Activated T-cell treated with anti-CD3 and anti-CD28 coated beads, Interleukin-2, amount 50 U/mL, for 24 hours (primary cell): ENCODE measurements at places on chromosomes 5 and 9.

GRCh38 chr9:81113453-81114124 lies 575.8 kb downstream of the TLE1 start:
- no peak for DNase-seq

DNA sequence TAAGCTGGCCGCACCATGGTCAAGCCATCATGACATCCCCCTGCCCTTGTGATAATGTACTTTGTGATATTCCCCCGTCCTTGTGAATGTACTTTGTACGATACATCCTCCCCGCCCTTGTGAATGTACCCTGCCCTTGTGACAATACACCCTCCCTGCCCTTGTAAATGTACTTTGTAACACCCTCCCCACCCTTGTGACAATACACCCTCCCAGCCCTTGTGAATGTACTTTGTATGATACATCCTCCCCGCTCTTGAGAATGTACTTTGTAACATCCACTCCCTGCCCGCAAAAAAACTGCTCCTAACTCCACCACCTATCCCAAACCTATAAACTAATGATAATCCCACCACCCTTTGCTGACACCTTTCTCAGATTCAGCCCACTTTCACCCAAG lies 313.8 kb downstream of the CTNND2 start:
- no peak for DNase-seq

GRCh38 chr9:77991191-77991590 lies 40.4 kb downstream of the GNAQ start:
- no peak for DNase-seq

DNA sequence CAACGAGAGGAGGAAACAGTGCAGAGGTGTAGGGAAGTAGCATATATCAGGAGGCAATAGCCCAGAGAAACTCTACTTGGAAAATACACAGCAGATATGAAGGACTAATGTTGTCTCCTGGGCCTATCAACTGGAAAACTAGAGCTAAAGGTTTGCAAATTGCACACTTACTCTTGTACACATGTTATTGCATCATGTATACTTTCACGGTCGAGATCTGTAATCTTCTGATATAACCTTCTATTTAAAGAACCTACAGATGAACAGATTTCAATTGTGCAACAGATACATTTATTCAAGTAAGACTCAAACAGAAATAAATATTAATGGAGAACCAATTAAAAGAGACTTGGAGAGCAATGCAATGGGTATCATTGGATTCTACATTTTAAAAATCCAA lies 256.3 kb upstream of the TMEM161B start:
- no peak for DNase-seq

DNA sequence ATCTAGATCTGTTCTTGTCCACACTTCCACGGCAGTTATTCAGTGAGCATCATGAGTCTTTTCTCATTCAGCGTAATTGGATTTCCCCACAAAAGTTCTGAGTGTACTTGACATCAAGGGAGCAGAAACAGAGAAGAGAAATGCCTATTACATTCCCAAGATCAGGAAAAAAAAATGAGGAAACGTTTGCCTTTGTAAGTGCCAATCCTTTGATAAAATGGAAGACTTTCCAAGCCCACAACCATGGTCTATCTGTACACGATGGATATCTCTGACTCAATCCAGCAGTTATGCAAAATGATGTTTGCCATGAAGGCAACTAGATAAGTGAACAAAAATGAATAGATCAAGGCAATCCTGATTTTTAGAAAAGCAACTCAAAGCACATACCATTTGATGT lies 235.9 kb downstream of the DOCK8 start:
- no peak for DNase-seq

DNA sequence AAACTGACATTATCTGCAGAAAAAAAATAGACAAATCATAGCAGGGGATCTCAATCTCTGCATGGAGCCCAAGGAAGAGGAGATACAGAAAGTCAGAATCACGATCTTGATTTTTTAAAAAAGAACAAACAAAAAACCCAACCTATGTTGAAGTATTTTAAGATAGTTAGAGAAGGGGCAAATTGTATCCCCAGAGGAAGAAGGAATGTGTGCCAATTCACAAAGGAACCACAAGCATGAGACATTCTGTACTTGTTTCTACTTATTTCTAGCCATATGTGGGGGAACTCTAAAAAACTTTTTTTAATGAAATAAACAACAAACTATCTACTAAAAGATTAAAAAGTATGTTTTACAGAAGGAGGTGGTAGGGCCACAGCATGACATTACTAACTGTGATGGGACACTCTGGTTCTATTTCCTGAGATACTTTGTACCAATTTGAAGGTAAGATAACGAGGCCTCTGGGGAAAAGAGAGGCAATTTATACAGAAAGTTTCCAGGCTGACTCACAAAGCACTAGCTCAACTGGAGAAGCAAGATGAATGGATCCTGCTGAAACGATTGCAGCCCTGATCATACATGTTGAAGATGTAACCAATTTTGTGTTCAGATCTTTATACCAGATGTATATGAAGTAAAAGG lies 22.5 kb downstream of the RANBP3L start:
- DNase-seq = no peak

- DNase-seq = peak; percentile 23
Observed at GRCh38 chr5:56072863-56073766, 78.4 kb upstream of the IL6ST start.

GRCh38 chr5:172952034-172952511 lies 7.2 kb upstream of the RPL26L1 start:
- DNase-seq = no peak

DNA sequence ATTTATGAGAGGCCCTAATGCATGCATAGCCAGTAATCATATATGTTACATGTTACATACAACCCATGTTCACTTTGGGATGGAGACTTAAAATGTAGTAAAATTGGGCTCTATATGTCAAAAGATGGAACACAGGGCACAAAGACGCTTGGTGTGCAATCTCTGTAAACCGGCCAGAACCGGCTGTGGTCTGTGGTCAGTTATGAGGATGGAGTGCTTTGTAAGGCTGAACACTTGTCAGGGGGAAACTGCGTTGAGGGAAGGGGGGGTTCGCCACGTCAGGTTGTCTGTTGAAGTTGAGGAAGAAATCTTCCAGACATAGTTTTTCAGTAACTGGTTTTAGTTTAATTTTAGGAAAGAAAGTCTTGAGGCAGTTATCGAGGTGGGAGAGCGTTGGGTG lies 2.7 kb upstream of the CKMT2 start:
- DNase-seq = no peak

GRCh38 chr9:94065535-94065961 lies 18.7 kb upstream of the PTPDC1 start:
- DNase-seq = peak; percentile 70

DNA sequence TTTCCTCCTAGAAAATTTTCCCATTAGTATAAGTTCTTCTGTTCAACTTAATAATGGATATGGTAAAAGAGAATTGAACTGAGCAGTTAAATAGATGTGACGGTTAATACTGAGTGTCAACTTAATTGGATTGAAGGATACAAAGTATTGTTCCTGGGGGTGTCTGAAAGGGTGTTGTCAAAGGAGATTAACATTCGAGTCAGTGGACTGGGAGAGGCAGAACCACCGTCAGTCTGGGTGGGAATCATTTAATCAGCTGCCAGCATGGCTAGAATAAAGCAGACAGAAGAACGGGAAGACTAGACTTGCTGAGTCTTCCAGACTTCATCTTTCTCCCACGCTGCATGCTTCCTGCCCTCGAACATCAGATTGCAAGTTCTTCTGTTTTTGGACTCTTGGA lies 689.6 kb upstream of the CDH10 start:
- DNase-seq = no peak

- DNase-seq = no peak
Observed at GRCh38 chr5:150339165-150339564, 18.3 kb upstream of the TCOF1 start.

GRCh38 chr9:128250839-128251731 lies 24.7 kb downstream of the GOLGA2 start:
- peak; percentile 44 for DNase-seq

DNA sequence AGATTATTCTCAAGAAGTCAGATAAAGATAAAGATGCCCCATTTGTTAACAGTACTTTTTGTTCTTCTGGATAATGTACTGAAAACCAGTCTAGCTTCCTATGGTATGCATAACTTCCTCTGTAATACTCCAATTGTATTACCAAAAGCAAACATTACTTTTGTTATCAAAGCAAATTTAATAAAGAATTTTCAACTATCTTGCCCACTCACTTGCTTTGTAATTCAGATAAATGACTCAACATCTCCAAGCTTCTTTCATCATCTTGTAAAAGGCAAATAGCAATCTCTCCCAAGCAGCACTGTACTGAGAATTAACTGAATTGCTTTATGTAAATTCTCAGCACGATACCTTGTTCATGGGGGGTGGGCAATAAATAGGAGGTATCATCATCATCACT lies 98.3 kb downstream of the NFIB start:
- no peak for DNase-seq

- no peak for DNase-seq
Observed at GRCh38 chr9:98906273-98907040, 37.2 kb upstream of the COL15A1 start.

GRCh38 chr5:68239487-68239886 lies 23.9 kb downstream of the PIK3R1 start:
- peak; percentile 80 for DNase-seq

GRCh38 chr5:157549283-157549629 lies 26.3 kb downstream of the ADAM19 start:
- DNase-seq = no peak

- no peak for DNase-seq
Observed at GRCh38 chr5:7794311-7794710, 56.6 kb downstream of the CFAP90 start.

- DNase-seq = no peak
Observed at GRCh38 chr9:116587919-116588318, 99.2 kb upstream of the TRIM32 start.

DNA sequence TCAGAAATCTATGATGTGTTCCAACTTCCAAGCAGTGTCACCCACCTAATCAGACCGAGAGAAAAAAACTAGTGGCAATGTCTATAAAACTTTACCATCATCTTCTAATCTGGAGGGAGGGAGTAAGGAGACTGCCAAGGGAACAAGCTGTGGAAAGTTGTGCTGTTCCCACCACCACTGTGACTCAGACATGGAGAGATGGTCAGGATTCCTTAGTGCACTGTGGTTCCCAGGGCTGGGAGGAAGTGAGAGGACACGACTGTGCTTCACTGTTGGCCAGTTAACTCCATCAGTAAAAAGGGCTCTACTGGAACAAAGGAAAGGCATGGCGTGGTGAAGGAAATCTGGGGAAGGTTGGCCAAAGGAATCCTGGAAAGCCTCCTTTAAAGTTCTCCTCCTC lies 18.8 kb downstream of the TICAM2 start:
- DNase-seq = no peak

DNA sequence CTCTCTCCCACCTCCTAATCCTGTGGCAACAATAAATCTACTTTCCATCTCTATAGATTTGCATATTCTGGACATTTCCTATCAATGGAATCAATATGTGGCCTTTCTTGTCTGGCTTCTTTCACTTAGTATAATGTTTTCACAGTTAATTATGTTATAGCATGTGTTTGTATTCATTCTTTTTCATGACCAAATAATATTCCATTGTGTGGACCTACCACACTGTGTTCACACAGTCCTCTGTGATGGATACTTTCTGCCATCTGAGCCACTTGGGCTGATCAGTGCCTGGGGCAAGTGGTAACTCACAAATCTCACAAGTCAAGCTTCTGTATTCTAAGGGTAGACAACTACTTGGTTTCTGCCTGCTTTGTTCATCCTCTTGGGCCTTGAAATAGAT lies 48.7 kb upstream of the POMT1 start:
- no peak for DNase-seq

DNA sequence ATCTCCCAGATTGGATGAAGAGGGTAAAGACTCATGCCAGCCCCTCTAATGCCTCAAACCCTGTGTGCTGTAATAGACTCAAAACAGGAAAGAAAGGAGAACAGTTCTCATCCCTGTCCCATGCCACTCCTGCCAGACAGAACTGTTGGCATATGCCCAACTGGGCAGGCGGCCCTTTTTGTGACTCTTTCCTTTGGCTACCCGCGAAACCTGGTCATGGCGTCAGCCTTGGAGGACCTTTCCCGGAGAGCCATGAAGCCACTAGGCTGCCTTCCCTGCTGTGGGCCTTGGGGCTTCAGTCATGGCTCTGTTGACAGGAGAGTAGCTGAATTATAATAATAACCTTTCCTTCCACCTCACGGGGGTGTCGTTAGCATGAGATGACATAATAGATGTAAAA lies 75.9 kb upstream of the SEMA6A start:
- no peak for DNase-seq

GRCh38 chr9:121671612-121672155 lies 20.2 kb downstream of the DAB2IP start:
- DNase-seq = no peak

DNA sequence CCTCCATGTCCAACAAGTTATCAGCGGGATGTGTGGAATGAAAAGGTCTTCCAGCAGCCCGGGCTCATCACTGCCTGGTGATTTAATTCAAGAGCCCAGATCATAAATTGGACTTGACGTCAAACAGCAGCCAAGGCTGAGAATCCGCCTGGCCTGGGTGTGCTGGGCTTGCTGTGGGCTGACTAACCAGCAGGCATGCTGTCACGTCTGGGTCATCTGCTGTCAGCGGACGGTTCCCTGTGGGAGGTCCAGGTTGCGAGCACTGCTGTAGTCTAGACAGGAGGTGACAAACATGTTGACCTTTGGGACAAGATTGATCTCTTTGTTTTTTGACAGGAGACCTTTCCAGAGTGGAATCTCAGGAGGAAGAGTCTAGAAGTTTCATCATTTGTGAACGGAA lies 289.7 kb downstream of the OSTF1 start:
- DNase-seq = no peak

- DNase-seq = no peak
Observed at GRCh38 chr5:172597755-172598155, 43.3 kb upstream of the NEURL1B start.

DNA sequence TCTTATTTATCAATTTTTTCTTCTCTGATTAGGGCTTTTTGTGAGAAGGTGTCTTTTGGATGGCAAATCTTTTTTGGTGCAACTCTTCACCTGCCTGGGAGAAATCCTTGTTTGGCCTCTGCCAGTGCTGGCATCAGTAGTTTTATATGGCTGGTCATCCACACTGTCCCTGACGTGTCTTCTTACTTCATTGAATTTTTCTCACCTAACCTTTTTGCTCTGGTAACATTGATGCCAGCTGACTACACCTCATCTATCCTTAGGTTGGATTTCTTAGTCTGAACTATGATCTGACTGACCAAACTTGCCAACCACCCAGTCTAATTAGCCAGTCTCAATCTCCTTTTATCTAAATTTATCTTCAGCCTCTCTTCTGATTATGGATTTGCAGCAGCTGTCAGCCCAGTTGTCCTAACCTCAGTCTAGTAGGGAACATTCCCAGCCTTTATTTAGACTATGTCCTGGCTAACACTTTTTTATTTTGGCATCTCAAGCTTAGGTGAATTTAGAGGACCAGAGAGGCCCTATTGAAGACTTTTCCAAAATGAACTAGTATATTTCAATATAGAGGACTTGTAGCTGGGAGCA lies 10.6 kb upstream of the TMEM38B start:
- no peak for DNase-seq

GRCh38 chr9:109186857-109187520 lies 19.9 kb upstream of the FRRS1L start:
- no peak for DNase-seq

GRCh38 chr5:75538211-75538610 lies 26.5 kb downstream of the POLK start:
- no peak for DNase-seq

- DNase-seq = no peak
Observed at GRCh38 chr5:62681117-62681850, 102.7 kb downstream of the LRRC70 start.

GRCh38 chr5:87313216-87313615 lies 45.5 kb downstream of the RASA1 start:
- DNase-seq = no peak

GRCh38 chr5:131264451-131265099 lies 722 bp downstream of the CDC42SE2 start:
- peak; percentile 74 for DNase-seq
